Stimulated activated CD8-positive, alpha-beta memory T cell treated with anti-CD3 and anti-CD28 coated beads, Interleukin-15, amount 100 ng/mL, for 24 hours (primary cell): ENCODE measurements at places on chromosomes 12 and 14.

GRCh38 chr14:38394767-38395166 lies 138.9 kb upstream of the CLEC14A start:
- no peak for DNase-seq

DNA sequence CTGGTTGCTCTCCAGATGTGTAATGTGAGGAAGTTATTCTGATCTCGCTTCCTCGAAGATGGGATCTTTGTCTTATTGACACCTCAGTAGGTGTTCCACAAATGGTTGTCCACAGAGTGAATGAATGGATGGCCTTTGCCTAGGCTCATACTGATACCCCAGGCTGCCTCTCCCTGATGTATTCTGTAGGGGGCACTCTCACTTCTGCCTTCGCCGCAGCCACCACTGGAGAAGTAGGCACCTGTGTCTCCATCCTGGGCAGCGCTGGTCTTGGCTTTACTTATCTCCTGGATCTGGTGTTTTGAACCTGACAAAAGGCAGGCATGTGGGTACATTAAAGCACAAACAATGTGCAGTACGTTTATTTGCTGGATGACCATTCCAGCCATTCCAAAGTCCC lies 82.1 kb downstream of the ZFP36L1 start:
- DNase-seq, result no peak

- no peak for DNase-seq
Observed at GRCh38 chr12:122991623-122992275, 11.3 kb downstream of the ARL6IP4 start.

GRCh38 chr14:95297832-95298231 lies 21.9 kb downstream of the CLMN start:
- no peak for DNase-seq

GRCh38 chr12:49741882-49742620 lies 694 bp downstream of the TMBIM6 start:
- peak; percentile 56 for DNase-seq

- no peak for DNase-seq
Observed at GRCh38 chr14:102221026-102221425, 81.3 kb downstream of the WDR20 start.

DNA sequence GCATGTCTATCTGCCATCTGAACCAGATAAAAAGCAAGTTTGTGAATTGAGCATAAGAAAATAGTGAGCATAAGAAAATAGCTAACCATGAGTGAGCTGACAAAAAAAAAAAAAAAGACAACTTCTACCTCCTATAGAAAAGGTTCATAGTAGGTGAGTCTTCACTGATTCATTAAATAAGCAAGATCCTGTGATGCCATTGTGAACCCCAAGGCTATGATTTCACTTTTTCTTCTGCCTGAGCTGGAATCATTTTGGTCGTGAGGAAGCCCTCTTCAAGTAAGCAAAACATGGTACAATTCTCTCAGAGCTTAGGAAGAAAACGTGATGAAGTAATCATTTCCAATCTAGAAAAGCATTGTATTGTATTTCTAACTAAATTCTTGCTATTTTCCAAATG lies 1.2 kb downstream of the PIK3C2G start:
- no peak for DNase-seq

GRCh38 chr12:122861587-122861970 lies 26.3 kb downstream of the HIP1R start:
- DNase-seq, result no peak

DNA sequence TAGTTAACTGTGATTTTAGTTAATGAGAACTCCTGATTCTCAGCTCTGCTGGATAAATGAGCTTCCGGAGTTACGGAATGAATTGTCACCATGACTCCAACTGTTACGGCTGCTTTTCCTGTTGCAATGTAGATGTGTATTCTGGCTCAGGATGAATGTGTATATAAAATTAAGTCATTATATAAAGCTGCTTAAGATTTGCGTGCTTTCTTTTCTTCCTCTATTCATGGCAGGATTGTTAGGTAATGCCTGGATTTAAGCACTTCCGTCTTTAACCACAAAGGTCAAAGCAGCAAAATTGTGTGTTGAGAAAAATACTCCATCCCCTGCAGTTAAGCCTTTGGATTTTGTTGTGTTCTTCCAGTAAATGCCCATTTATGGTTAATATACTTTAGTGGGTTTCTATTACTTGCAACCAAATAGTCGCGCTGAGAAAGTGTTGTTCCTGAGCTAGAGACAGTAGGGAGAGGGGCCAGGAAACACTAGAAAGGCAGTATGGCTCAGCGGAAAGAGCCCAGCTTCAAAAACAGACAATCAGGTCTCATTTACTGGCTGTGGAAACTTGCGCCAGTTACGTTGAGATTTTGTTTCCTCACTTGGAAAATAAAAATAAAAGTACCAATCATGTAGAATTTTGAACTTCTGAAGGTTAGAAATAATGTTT lies 9.4 kb upstream of the CCDC175 start:
- no peak for DNase-seq

GRCh38 chr12:2876431-2877046 lies 435 bp downstream of the FOXM1 start:
- no peak for DNase-seq

DNA sequence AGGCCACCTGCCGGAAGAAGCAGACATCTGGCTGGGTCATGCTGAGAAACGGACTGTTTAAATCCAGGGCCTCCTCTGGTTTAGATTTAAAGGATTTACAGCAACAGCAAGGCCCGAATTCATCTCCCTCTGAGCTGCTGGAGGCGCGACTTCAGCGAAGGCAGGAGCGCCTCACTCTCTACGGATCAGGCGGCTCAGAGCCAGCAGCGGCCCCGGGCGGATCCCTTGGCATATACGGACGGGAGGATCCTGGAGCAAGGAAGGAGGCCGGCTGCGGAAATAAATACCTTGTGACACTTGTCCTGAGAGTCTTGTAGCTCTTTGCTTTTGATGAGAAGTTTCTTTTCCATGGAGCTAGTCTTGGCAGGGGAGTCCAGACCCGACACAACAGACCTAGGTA lies 92.4 kb downstream of the CIT start:
- no peak for DNase-seq

DNA sequence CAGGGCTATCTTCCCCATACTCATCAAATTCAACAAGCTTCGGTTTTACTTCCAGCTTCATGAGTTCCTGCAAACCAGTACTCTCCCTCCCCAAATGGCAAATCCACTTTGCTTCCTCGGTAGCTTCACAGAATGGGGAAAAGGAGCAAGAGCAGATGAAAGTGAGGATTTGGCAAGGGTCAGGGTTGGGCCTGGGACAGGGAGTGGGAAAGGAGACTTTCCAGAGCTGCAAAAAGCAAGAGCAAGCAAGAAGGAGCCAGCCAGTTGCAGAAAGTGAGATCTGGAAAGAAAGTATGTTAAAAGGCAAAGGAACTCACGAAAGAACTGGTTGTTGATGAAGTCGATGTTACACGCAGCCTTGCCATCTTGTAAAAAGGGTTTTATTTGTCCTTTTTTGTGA lies 522.8 kb upstream of the TBX3 start:
- no peak for DNase-seq

GRCh38 chr14:77036484-77037214 lies 8.1 kb upstream of the IRF2BPL start:
- DNase-seq, result no peak

GRCh38 chr12:118582863-118583262 lies 206.5 kb downstream of the SUDS3 start:
- DNase-seq, result no peak

DNA sequence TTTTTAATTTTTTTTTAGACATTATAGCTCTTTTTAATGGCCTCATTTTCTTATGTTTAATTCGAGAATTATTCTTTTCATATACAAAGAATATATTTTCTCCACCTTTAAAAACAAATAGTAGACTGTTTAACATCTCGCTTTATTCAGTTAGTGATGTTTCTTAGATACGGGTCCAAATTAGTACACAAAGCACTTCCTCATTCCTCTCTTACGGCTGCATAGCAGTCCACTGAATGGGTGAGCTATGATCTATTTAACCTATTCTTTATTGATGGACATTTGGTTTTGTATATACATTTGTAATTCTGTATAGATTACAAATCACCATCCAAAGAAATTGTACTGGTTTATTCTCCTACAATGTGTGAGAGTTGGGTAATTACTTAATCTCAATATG lies 8.3 kb upstream of the GPR162 start:
- DNase-seq, result no peak

GRCh38 chr12:1466481-1467154 lies 127.8 kb downstream of the FBXL14 start:
- no peak for DNase-seq

DNA sequence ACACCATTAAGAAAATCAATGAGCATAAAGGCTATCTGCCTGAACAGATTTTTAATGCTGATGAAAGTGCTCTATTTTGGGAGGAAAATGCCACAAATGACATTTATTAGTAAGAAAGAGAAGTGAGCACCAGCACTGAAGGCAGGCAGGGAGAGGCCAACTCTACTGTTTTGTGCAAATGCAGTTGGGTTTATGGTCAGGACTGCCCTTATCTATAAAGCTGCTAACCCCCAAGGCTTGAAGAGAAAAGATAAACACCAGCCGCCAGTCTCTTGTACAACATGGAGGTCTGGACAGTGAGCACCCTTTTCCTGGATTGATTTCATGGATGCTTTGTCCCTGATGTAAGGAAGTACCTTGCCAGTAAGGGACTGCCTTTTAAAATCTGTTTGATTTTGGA lies 246.8 kb upstream of the SFSWAP start:
- no peak for DNase-seq

DNA sequence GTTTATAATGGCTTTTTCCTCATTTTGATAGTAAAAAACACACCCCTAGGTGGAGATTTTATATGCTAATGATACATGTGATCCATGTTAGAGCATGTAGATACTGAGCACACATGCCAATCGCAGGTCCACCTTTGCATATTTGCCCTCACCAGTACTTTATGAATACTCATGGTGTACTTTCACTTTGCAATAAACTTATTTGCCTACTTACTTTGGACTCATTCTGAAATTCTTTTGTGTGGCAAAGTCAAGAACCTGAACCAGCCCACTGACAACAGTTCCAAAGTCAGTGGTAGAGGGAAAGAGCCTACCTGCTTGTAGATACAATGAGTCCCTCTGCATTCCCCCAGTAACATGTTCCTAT lies 58.5 kb upstream of the DHRS4 start:
- no peak for DNase-seq

DNA sequence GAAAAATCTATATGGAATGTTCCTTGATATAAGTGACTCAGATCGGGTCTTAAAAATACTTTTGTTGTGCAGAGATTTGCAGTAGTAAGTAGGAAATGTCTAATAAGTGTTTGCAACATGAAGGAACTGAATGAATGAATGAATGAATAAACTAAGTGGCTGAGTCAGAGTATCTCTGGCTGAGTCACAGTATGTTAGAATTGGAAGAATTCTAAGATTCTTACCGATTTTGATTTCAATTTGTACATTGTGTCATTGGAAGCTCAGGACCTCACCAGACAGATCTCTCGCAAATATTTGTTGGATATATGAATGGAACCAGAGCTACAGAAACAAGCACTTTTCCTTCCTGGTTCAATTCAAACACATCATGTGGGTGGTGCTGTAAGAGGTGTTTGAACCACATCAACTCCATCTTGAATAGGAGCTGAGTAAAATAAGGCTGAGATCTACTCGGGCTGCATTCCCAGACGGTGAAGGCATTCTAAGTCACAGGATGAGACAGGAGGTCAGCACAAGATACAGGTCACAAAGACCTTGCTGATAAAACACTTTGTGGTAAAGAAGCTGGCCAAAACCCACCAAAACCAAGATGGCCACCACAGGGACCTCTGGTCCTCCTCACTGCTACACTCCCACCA lies 123.9 kb upstream of the FOXN3 start:
- no peak for DNase-seq

DNA sequence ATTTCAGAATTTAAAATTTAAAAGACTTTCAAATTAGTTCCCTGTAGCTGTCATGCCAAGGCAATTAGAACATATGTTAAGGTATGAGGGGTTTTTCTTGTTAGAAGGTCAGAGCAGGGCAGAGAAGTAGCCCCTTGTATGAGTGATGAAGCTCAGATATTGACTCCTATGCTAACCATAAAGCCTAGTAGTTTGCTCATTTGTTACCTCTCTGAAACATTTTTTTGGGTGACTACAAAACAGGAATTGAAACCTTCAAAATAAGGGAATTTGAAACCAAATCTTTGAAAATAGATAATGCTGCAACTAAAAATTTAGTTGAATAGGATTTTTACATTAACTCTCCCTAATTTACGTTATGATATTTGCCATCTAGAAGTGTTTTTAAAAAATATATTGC lies 333.5 kb downstream of the NAV3 start:
- DNase-seq, result no peak

- DNase-seq, result no peak
Observed at GRCh38 chr14:71231521-71232393, 324.5 kb downstream of the PCNX1 start.

- DNase-seq, result no peak
Observed at GRCh38 chr12:8827551-8828256, 5.3 kb downstream of the A2ML1 start.

- no peak for DNase-seq
Observed at GRCh38 chr12:59668674-59669073, 72.8 kb downstream of the SLC16A7 start.

DNA sequence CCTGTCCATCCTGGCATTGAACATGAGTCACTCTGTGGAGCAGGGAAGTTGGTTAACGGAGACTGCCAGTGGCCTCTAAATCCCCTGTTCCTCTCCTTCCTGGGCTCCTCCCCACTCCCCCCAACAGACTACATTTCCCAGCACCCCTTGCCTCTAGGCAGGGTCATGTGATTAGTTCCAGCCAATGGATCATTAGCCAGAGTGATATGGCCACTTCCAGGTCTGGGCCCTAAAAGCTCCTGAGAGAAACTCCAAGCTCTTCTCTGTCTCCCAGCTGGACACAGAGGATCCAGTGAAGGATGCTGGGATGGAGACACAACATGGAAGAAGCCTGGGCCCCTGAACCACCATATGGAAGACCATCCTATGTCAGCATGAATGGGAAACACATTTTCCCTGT lies 54.4 kb upstream of the RFLNA start:
- no peak for DNase-seq

DNA sequence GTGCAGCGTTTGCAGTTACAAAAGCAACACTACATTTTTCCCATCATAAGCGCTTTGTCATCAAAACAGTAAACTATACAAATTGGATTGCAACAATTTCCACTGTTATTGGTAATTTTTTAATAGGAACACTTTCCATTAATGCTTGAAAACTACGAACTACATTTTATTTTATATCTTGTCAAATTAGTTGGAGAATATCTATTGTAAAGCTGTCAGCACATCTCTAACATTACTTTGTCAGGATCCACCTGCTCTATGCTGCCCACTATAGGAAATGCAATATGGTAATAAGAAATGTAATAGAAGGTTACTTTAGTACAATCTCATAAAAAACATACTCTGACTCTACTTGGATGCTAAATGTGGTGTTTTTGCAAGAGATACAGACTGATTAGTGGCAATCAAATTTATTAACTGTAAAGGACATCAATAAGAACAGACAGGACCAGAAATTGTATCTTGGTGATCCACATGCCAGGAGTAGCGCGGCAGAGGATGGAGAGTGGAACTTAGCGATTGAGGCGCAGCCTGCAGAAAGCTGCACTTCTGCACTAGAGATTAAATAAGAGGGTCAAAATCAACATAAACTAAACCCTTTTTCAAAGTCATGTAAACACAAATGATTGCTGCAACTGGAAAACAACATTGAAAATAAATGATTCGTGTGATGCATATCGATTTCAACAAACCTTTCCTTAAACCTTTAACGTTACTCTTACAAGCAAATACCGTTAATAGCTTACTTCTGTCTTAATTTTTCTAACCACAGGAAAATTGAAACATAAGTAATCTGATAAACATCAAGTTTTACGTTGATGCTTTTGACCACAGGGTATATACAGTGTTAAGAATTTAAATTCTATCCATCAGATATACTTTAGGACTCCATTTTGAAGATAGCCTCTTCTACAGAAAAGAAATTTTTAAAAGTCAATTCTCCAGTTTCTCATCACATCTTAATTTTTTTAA lies 3.6 kb upstream of the ARID2 start:
- DNase-seq, result no peak

GRCh38 chr14:94458558-94459205 lies 6.1 kb upstream of the SERPINA11 start:
- no peak for DNase-seq
